Ecto neural progenitor cell (in vitro differentiated cells): ENCODE measurements at places on chromosomes 13 and 19.

GRCh38 chr13:48629277-48629676 is 24.5 kb upstream of the CYSLTR2 start:
- DNase-seq: no peak

- DNase-seq: no peak
These were observed 7.9 kb upstream of the PEAK3 start for GRCh38 chr19:2289714-2290435.

GRCh38 chr19:15448044-15448777 is 1.5 kb downstream of the WIZ start:
- no peak for DNase-seq

DNA sequence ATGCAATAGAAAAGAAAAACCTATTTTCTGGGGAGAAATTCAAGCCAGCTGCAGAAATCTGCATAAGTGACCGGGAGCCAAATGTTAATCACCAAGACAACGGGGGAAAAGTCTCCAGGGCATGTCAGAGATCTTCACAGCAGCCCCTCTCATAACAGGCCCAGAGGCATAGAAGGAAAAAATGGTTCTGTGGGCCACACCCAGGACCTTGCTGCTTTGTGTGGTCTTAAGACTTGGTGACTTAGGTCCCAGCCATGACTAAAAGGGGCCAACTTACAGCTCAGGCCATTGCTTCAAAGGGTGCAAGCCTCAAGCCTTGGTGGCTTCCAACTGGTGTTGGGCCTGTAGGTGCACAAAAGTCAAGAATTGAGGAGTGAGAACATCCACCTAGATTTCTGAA is 2847.6 kb upstream of the PCDH20 start:
- DNase-seq: no peak

- DNase-seq: no peak
These were observed 150.1 kb downstream of the SHISA2 start for GRCh38 chr13:25901460-25902376.
